Activated T-cell treated with anti-CD3 and anti-CD28 coated beads for 24 hours (primary cell): ENCODE measurements at places on chromosomes 7 and 10.

DNA sequence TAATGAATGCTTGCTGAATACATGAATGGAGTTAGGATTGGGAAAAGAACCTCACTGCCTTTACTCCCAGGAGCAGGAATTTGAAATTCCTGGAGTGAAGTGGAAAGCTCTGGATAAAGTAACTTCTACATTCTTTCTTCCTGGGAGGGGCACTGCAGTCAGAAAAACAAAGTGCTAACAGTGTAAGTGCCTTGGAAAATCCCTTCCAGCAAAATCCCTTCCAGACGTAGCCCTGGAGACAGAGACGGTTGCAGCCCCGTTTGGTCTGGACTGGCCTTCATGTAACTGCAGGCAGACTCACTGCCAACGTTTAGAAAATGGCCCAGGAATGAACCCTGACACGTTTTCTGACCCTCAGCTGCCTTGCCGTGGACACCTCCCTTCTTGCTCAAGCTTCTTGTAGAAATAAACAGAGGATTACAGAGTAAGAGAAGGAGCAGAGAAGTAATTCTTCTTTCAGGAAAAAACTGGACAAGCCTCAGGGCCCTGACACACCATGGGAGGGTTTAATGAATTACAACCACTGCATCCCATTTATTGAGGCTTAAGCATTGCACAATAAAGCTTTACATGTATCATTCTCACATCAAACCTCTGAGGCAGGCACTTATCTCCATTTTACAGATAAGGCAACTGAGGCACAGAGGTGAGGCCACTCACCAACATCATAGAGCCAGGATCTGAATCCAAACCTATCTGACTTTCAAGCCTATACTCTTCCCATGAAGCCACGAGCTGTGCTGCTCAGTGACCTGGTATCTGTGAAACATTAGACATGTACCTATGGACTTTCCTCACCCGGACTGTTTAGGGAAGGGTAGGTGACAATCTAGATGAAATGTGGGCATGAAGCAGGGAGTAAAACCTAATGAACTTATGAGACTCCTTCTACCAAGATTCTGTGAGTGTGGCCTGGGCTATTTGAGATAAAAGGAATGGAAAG is 7.8 kb downstream of the ITPRIP start:
- no peak for DNase-seq

GRCh38 chr10:99775850-99776249 is 6.6 kb upstream of the ABCC2 start:
- DNase-seq: no peak

DNA sequence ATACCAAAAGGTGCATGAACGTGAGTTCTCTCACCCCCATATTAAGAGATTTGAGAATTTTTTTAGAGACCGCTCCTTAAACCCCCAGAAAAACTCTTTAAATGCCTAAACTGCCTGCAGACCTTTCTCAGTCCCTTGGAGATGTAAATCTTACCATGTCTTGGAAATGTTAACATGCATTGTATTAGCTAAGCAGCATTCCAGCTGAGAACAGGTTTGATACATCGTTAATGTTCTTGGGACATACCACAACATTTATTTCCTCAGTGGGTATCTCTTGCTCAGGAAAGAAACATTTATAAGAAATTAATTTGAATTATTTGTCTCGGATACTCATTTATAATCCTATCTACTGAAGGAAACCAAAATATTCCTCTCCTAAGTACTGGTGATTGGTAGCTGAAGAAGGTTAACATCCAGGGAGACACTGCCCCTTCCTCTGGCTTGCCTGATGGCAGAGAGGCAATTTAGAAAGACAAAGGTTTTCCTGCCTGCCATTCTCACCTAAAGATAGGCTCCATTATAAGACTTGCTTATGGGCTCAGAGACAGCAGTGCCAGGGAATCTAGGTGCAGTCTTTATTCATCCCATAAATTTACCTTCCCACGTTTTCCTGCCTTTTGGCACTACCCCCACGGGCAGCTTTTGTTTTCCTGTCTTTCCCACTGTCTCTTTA is 141.2 kb downstream of the COBL start:
- DNase-seq: no peak

DNA sequence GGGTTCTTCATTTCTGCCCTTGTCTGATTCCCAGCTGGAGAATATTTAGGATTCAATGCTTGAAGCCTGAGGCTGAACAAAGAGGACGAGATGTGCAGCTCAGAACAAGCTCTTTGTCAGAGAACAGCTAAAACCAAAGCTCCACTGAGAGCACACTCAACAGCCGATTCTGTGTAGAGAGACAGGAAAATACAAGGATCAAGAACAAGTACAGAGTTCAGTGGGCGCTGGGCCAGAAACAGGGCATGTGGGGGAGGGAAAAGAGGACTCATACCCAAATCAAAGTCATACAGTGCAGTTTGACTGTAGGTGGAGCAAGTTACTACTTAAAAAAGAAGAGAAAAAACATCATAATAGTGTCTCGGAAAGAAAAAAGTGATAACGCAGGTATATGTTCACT is at the start of gene AGMO:
AGMO (minus strand) TSS at position 181 of the 400 bp plus-strand sequence.
- DNase-seq: no peak

GRCh38 chr10:33783078-33783477 is 448.6 kb upstream of the NRP1 start:
- DNase-seq: no peak

DNA sequence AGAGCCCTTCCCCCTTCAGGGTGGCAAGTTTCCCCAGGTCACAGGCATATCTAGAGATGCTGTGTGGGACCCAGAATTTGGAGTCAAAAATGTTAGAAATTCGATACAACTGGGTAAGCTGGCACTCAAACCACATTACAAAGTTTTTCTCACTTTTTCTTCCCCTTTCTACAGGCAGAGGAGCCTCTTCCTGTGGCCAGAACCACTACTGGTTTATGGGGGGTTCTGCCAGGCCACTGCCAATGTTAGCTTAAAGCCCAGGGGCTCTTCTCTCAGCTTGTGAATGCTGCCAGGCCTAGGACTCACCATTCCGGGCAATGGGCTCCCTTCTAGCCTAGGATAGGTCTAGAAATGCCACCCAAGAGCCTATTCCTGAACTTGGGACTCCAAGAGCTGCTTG is 617.9 kb upstream of the PHF14 start:
- DNase-seq: no peak

GRCh38 chr10:61124756-61125530 is 181.0 kb upstream of the RHOBTB1 start:
- DNase-seq: no peak

GRCh38 chr7:99622596-99622995 is 5.8 kb downstream of the ZSCAN25 start:
- DNase-seq: no peak

DNA sequence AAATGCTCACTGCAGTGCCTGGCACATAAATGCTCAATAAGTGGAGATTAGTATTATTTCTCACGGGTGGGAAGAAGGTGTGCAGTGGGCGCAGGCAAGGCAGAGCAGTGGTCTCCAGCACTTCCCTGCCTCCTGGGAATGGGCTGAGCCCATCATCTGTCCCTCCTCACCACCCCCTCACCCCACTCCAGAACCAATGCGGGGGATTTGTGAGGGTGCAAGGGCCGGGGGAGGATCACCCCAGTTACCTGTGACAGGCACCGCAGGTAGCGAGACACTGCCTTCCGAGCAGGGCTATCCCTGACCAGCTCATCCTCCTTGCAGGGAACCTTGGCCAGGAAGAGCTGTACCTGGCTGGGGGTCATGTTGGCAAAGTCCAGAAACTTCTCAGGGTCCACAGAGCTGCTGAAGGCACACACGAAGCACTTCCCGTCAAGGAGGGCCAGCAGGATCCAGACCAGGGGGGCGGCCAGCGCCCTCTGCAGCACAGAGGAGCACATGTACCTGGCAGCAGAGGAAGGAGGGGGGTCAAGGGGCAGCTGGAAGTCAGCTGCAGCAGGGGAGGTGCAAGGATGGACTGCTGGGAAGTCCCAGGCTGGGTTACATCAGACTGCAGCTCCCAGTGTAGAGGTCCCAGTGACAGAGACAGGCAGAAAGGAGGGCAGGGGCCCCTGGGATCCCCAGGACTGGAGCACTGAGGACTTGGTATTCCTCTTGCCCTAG is 2.8 kb downstream of the CALHM3 start:
- no peak for DNase-seq

DNA sequence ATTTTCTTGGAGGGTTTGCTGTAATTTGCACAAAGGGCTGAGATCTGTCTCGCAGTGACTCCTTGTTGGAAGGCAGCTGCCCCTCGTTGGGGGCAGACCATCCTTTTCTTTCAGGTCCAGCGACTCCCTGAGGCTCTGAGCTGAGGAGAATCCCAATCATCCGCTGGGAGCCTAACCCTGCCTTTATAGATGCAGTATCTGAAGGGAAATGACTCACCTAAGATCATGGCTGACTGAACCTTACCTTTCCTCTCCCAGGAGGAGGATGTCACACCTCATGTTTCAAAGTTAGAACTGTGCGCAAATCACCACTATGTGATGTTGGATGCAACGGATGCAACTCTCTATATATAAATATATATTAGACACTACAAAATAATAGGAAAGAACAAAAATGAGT is 36.4 kb upstream of the MXI1 start:
- DNase-seq: no peak

GRCh38 chr10:1576467-1577372 is 160.6 kb downstream of the ADARB2 start:
- DNase-seq: no peak

DNA sequence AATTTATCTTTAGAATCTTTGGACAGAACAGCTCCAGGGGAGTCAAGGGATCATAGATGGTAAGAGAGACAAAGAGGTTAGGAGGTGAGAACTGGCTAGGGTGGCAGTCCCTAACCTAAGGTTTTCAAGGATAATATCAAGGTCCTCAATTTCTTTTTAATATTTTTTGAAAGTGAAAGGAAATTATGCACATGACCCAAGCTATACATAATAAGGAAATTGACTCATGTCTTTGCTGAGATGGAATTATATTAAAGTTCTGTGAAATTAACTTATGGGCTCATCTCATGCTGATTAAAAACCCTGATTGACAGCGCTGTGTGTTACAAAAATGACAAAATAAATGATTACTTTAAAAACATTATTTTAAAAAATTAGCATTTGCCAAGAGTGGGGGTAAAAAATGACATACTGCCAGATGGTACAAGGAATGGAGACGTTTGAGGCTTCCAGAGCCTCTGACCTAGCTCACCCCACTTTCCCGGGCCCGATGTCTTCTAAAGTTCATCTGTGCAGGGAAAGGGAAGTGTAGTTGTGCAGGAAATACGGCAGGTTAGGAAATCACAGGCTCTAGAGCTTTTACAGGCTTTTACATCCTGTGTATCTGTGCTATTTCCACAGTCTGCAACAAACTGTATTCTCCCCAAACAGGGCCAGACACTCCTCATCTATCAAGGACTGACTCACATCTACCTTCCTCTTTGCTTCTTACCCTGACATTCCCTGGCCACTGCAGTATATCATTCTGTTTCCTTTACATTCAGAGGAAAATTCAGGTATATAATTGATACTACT is 185.6 kb upstream of the PRSS58 start:
- no peak for DNase-seq

DNA sequence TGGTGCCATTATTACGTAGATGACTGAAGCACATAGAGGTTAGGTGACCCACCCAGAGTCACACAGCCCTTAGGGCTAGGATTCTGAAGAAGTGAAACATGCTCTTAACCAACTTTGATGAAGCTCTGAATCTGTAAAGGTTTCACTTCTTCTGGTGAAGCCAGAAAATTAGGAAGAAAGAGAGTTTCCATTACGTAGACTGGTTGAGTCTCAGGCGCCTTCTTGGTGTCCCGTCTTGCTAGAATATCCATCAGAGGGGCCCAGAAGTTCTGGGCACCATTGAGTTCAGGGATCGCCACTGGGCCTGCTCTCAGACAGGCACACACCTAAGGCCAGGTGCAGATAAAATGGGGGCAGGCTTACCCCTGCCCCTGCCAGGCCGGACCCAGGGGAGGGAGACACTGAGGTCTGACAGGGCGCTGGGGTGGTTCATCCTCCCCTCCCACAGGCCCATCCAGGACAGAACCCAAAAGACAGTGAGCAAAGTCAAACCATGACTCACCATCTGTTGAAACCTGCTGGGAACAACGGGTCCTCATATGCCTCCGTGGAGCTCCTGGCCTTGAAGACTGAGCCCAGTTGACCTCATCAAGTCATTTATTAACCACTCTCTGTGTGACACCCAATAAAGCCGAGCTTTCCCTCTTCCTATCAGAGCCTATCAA is 33.2 kb downstream of the DRGX start:
- no peak for DNase-seq

- DNase-seq: no peak
Observed at GRCh38 chr10:90141791-90142190, 440.4 kb downstream of the KIF20B start.

DNA sequence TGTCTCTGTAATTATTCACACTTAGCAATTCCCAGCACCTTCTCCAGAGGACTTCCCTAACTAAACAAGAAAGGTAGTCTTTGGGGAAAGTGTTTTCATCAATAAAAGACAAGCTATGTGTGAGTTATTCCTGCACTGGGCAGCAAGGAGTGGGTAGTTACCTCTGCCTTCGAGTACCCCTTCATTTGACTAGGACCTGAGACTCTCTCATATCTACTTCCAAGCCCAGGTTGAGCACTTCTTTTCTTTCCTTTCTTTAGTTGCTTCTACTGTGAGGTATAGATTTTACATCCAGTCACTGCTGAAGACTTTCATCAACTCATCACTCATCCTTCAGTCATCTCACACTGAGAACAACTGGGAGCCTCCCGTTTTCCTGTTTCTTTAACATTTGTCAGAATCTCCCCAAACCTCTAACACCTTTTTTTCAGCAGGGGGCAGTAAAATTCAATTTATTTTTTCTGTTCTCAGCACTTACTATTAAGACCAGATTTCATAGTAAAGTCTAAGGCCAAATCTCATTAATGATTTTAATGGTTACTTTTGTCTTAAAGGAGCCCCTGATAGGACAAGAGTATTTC is 80.1 kb upstream of the PRSS1 start:
- DNase-seq: no peak

- no peak for DNase-seq
Observed at GRCh38 chr10:21195252-21195651, 298.1 kb upstream of the NEBL start.

GRCh38 chr10:34109952-34110702 is 705.0 kb downstream of the PARD3 start:
- DNase-seq: no peak

DNA sequence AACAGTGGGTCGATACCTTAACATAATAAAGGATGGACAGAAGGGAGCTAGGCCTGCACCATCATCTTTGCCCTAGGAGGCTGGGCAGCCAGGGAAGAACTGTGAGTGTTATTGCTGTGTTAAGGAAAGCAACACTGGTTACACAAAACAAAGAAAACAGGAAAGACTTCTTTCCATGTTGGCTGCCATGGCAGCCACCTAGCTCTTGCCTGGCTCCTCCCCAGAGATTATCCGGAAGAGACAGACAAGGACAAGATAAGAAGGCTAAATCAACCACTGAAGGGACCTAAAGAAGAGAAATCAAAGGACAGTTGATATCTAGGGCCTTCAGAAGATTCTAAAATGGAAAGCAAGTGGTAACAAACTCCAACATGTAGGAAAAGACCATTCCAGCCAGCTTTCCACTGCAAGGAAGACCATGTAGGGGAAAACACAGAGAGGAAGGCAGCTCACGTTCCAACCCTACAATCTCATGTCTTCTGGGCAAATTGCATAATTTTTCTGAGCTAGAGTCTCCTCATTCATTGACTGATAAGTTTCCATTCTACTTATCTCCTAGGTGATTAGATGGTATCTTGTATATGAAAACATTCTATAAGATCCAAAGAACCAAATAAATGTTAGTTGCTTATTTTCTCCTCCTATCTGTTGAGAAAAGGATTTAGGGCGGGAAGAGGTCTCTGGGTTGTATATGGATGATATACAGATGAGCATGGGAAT is 51.2 kb downstream of the SP8 start:
- no peak for DNase-seq

GRCh38 chr7:163298-163695 is 29.1 kb upstream of the FAM20C start:
- DNase-seq: no peak
